NCI-H524 (cell line): ENCODE measurements at places on chromosomes 16 and 17.

DNA sequence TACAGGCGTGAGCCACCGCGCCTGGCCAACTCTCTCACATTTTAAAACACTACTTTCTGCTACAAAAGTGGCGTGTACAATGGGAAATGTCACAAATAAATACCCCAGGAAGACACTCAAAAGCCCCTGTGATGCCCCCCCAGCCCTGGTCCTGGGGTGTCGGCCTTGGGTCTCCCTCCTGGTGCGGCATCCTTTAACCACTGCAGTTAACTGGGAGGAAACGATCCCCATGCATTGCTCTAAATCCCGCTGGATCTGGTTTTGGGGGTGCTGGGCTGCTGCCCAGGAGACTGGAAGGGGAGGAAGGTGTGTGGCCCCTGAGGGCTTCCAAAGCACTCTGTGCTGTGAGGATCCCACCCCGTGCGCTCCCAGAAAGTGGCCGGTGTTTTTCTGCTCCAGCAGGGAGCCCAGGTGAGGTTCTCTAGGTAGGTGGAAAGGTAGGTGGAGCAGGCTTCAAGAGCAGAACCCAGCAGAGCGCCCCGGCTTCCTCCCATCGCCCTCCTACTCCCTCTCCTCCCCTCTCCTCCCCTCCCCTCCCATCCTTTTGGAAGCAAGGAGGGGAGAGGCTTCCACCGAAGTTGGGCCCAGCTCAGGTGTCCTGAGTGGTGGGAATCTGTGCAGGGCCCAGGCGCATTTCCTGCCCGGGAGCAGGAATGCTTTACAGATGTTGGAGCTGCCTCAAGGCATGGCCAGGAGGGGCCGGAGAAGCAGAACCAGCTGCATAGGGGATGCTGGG lies 363.3 kb downstream of the SEC14L1 start:
- DNase-seq: no peak

DNA sequence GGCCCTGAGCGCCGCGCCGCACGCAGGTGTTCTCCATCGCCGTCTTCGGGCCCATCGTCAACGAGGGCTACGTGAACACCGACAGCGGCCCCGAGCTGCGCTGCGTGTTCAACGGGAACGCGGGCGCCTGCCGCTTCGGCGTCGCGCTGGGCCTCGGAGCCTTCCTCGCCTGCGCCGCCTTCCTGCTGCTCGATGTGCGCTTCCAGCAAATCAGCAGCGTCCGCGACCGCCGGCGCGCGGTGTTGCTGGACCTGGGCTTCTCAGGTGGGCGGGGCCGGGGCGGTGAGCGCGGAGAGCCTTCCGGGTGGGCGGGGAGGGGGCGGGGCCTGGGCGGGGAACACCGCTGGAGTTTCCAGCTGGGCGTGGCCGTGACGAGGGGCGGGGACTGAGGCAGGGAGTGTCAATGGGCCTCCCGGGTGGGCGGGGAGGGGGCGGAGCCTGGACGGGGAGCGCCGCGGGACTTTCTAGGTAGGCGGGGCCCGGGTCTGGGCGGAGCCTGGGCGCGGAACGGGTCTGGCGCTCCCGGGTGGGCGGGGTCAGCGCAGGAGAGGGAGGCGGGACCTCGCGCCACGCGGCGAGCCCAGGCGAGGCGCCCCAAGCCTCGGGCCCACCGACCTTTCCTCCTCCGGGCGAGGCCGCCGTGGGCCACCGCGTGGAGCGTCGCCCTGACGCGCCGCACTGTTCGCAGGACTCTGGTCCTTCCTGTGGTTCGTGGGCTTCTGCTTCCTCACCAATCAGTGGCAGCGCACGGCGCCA lies 2.4 kb downstream of the SYNGR3 start:
- DNase-seq: peak; percentile 61

DNA sequence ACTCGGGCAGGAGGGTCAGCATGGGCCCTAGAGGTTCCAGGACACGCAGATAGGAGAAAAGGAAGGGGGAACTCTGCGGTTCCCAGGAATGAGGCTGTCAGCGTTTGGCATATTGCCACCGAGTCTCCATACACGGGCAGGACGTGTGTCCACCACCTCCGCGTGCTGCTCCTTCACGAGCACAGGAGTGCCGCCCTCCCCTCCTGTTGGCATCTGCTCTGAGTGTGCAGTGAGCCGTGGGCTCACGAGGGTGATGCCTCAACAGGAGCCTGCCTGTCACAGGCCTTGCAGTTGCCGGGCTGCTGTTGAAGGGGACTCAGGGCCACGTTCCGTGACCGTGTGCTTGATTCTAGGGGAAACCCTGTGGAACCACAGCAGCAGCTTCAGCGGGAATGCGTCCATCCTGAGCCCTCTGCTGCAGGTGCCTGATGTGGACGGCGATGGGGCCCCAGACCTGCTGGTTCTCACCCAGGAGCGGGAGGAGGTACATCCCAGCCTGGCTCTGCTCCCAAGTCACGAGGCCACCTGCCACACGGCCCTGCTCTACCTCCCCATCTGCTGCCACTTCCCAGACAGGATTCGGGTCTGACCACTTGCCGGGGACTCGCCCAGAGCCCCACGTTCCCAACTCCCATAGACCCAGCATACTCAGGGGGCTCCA lies 14.6 kb downstream of the RGS11 start:
- DNase-seq: peak; percentile 85

GRCh38 chr16:77277141-77277540 lies 77.9 kb downstream of the SYCE1L start:
- DNase-seq: no peak

DNA sequence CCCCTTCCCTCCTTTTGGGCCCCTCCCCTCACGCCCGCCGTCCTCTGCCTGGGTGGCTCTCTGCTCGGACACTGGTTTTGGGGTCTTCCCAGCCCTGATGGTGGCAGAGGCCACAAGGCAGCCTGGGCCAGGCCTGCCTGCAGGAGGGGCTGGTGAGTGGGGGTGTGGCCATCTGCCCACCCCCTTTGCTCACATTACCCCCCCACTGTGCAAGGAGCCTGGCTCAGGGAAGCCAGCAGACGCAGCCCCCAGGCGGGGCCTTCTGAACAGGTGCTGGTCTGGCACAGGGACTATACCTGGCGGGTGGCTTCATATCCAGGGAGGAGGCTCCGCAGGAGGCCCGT lies 10.7 kb upstream of the ZFPM1 start:
- no peak for DNase-seq
